ENCODE measurements at places on chromosomes 1 and 21.

- DNase-seq = no peak
These were observed 620.2 kb downstream of the PTPRU start for GRCh38 chr1:29856340-29857114.

DNA sequence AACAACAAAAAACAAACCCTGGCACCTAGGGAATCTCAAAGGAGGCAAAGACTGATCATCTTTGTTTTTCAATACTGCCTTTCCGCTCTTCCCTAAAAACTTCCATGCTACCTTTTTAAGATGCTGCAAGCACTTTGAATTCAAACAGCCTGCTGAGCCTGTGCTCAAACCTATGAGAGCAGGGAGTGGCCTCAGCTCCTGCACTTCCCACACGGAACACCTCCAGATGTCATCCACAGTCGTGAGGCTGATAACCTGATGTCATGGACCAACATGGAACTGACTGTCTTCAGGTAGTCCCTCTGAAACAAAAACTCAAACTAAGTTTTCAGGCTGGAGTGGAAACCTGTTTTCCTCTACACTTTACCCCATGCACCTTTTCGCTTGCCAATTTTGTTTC lies 46.8 kb downstream of the DESI2 start:
- no peak for DNase-seq

DNA sequence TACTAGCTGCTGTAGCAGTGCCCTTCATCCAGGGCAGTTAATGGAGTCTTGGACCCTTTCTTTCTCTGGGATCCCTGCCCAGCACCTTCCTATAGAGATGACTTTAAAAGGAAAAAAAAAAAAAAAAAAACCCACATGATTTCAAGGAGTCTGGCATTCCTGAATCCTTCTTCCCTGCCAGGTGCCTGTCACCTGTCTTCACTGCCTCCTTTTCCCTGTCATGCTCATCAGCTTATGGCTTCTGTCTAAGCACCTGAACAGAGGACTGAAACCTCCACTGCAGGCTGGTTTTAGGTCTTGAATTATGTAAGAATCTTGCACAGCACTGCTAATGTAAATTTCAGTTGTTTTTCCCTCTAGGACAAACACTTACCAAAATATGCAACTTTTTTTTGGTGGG lies 24.9 kb downstream of the PPT1 start:
- no peak for DNase-seq

GRCh38 chr1:18575620-18576019 lies 55.0 kb upstream of the PAX7 start:
- DNase-seq = peak; percentile 77

DNA sequence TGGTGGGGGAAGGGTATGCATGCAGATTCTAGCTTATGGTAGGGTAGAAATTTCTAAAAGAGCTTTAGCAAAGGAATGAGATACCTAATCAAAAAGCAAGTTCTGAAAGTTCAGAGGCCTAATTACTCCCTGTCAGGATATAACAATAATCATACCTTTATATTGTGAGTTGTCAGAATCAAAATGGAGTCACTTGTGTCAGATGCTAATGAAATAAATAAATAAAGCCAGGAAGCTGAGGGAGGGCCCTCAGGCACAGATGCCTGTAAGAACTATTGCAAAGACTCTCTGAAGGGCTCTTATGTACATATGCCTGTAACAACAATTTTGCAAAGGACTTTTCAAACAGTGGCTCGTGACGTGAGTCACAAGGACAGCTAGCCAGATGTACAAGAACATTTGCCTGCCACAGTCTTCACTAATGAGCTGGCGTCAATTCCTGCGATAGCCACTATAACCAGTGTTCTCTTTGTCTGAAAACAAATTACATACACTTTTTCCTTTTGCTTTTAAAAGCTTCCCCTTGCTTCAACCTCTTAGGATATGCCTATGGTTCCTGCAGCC lies 27.4 kb upstream of the DNASE2B start:
- DNase-seq = no peak

DNA sequence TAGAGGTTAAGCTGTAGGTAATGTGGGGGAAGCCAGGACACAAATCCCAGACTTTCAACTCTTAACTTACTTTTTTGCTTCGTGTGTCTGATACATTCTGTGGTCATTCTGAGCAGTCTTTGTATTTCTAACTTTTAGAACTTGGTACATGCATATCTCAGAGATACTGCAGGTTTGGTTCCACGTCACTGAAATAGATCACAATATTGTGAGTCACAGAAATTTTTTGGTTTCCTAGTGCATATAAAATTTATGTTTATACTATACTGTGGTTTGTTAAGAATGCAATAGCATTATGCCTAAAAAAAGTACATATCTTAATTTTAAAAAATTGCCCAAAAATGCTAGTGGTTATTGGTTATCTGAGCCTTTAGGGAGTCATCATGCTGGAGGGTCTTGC lies 3.2 kb downstream of the URB2 start:
- no peak for DNase-seq

- peak; percentile 90 for DNase-seq
These were observed 102.5 kb upstream of the TARDBP start for GRCh38 chr1:10909697-10910680.

GRCh38 chr1:6586404-6586816 lies 6.6 kb downstream of the ZBTB48 start:
- no peak for DNase-seq

GRCh38 chr1:28326984-28327383 lies 1.9 kb upstream of the MED18 start:
- no peak for DNase-seq

DNA sequence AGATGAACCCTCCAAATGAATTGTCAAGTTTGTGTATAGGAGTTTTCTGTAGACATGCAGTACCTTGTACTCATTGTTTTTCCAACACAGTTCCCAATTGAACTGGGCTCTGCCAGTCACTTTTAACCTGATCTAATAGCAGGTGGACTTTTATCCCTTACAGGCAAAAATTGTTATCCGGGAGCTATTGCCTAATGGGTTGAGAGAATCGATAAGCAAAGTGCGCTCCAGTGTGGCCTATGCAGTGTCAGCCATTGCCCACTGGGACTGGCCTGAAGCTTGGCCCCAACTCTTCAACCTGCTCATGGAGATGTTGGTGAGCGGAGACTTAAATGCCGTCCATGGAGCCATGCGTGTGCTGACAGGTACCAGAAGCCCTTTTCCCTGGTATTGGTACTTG lies 19.3 kb downstream of the IPO9 start:
- DNase-seq = no peak

DNA sequence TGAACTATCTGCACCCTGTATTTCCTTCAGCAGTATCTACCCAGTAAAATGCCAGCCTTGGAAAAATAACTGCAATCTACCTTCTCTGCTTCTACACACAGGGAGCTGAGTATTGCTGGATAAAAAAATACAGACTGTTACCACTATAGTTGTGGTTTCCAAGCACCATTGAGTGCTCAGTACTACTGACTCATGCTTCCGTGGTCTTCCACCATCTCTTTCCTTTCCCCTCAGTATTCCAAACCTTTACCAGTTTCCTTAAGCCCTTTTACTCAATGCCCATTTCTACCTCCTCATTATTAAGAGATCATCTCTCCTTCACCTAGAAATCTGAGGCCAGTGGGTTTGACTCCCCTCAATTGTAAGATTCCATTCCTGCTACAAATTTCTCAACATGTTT lies 23.8 kb downstream of the GLMN start:
- DNase-seq = no peak

DNA sequence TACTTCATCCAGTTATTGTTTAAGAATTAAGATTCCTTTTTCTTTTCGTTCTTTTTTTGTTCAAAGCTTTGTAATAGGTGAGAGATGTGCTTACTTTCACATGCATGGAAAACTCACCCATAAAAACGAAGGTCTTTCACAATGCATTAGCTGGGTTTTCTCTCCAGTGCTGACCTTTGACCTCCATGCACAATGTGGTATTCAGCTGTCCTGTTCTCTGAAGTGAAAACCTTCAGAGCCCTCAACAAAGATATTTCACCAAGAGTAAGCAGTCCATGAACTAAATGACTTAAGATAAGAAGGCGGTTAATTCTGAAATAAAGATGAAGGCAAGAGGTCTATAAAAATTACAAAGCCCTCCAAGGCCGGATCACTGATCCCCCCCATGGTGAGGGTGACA lies 77.1 kb upstream of the IPO9 start:
- no peak for DNase-seq

- DNase-seq = peak; percentile 61
These were observed 61.6 kb upstream of the ATP5PO start for GRCh38 chr21:33977017-33977720.

GRCh38 chr1:66383168-66383567 lies 150.8 kb upstream of the SGIP1 start:
- DNase-seq = no peak

- no peak for DNase-seq
These were observed 57.5 kb downstream of the KCNT2 start for GRCh38 chr1:196550731-196551130.

DNA sequence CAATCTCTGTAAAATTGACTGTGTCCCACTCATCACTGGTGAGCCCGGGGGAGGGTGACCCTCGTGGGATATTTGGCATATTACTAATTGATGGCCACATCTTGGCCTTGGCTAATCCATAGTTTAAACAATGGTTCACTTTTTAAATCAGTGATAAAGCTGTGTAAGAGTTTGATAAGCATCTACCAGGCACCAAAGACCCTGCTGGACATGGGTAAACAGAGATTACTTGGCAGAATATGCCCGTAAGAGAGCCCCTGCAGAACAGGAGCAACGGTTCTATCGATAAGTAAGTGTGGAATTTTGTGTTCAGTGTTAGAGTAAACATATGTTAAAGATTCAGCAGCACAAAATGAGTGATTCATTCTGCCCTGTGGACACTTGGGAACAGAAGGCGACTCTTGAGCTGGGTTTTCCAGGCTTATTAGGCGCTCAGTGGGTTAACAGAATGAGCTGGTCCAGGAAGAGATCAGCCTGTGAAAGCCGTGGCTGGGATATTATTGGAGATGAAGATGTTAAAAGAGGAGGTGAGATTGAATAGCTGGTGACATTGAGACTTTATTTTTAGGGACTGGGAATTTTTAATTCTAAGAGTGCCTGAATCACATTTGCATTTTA lies 55.9 kb downstream of the CNST start:
- DNase-seq = no peak

- no peak for DNase-seq
These were observed 116.3 kb downstream of the EPHB2 start for GRCh38 chr1:22826604-22827580.

GRCh38 chr1:32746130-32746529 lies 43.6 kb upstream of the SYNC start:
- no peak for DNase-seq
